PC-9 (cell line): ENCODE measurements at places on chromosomes 7 and 10.

DNA sequence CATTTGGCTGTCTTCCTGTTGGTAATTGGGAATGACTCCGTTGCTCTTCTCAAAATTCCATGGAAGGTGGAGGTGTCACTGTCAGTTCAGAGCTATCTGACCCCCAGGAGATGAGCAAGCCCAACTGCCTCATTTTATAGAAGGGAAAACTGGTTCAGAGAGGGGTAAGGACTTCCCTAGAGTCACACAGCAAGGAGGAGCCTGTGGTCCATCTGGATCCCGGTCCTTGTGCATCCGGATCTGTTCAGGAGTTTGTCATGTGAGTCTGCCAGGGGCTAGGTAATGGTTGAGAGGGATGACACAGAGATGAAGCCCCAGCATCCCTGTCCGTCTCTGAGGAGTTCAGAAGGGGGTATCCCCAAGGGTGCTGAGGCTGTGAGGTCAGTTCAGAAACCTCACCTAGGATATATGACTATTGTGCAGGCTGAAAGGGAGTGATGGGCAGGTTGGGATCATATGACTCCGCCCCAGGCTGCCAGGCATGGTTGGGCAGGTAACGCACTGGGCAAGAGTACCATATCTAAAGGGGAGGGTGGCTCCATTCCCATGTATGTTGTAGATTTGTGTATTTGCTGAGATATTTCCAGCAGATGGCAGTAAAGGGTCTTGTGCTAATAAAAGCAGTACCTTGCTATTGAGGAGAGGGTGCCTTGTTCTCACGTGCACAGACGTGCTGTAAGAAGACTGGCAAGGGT lies 16.0 kb upstream of the SLC29A3 start:
- no peak for DNase-seq

DNA sequence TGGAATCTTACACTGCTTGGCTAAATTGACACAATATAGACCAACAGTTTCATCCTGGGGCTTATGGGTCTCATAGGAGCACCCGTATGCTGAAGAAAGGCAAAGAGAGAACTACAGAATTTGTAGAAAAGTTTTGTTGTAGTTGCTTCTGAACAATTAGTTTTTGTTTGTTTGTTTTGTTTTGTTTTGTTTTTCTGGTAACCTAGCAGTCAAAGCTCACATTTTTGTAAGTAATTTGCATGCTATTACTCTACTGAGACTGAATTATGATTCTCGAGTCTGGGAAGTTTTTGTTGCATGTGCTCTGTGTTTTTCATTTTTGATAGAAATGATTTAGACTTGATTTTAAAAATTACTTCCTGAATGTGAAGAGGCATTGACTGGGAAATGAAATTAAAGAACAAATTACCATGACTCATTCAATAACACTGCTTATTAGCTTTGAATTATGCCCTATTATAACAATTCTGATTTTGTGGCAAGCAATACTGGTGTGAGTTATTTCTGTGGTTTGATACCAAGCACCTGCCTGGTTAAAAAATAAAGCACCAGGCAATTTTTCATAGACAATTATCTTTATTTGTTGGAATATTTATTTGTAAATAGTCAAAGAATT lies 438 bp downstream of the LSMEM1 start:
- no peak for DNase-seq

GRCh38 chr10:1255118-1255517 lies 198.9 kb downstream of the WDR37 start:
- no peak for DNase-seq

DNA sequence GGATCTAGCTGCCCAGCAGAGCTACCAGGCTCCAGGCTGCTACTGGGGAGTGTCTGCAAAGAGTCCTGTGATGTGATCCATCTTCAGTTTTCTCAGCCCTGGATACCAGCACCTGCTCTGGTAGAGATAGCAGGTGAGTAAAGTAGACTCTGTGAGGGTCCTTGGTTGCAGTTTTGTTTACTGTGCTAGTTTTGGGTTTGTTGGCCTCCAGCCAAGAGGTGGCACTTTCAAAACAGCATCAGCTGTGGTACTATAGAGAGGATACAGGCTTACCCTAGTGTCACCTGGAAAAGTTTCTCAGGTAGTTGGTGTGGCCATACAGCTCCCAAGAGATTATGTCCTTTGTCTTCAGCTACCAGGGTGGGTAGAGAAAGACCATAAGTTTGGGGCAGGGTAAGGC lies 56.3 kb downstream of the MTERF1 start:
- DNase-seq = no peak

DNA sequence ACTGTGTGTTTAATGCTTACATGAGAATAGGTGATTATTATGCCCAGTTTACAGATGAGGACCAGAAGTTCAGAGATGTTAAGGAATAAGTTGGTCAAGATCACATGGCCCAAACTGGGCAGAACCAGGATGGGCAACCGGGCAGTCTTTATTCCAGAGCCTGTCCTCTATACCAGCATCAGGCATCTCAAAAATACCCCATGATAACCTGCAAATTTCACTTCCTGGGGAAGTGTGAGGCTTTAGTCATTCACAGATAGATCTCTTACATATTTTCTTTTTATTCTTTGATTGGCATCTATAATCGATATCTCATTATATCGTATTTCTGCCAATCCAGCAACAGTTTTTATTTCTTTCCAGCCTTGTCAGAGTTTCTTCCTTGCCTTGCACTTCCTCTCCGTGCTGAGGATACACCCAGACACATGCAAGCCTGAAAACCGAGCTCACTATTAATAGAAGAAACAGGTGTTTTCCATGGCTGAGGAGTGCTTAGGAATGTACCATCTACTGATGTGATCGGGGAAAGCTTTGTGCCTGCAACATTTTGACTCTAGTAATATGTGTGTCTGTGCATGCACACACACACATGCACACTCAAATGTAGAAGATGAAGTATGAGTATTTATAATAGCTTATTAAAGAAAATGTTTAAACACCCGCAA lies 82.4 kb downstream of the CREM start:
- DNase-seq = no peak

- no peak for DNase-seq
Observed at GRCh38 chr7:66617295-66617694, 11.4 kb upstream of the KCTD7 start.

GRCh38 chr10:1829712-1830111 lies 92.4 kb upstream of the ADARB2 start:
- DNase-seq = no peak

- DNase-seq = no peak
Observed at GRCh38 chr7:116601426-116601825, 70.6 kb upstream of the MET start.

GRCh38 chr7:89563597-89563996 lies 590.7 kb upstream of the STEAP1 start:
- no peak for DNase-seq

DNA sequence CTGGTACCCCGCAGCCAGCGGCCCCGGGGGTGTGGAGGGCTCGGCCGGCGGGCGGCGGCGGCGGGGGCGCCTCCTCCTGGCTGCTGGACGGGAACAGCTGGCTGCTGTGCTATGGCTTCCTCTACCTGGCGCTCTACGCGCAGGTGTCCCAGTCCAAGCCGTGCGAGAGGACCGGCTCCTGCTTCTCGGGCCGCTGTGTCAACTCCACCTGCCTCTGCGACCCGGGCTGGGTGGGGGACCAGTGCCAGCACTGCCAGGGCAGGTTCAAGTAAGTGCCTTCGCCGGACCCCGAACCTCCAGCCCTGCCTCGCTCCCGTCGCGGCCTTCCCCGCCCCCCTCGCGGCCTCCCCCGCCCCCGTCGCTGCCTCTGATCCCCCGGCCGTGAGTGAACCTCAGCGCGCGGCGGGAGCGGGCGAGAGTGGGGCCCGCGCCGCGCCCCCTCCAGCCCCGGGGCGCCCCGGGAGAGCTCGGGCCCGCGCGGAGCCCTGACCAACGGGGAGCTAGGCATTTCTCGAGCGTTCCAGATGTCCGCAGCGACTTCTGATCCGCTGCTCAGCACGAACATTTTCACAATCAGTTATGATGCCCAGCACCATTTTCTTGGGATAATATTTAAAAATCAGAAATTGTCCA lies 727 bp downstream of the ATRNL1 start:
- peak; percentile 7 for DNase-seq

GRCh38 chr7:129757991-129758390 lies 146.5 kb downstream of the NRF1 start:
- no peak for DNase-seq

DNA sequence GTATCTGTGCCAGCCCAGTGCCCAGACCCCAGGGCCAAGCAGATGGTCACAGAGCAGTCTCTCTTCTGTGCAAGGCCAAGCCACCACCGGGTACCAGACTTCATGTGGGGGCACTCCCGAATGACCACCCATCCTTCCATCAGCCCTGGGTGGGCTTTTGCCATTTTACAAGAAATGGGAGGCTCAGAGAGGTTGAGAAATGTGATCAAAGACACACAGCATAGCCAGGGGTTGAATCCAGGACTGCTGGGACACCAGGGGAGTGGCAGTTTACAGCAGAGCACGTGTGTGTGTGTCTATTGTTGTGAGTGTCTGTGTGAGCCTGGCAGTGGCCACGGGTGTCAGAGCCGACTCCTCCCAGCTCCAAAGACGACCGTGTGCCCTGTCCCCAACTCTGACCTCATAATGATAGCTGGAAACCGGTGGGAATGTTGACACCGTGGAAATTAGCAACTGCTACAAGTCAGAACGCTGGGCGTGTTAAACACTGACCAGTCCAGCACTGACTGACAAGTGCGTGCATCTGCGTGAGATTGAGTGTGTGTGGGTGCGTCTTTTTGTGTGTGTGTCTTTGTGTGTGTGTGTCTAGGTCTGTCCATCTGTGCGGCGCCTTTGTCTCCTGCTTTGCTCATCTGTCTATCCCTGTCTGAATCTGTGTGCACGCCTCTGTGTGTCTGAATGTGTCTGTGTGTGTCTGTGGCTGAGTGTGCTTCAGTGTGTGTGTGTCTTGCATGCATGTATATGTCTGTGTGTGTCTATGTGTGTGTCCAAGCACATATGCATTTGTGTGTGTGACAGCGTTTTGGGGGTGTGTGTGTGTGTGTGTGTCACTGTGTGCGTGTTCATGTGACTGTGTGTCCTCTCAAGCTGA lies 17.2 kb upstream of the SLC29A4 start:
- DNase-seq = no peak

GRCh38 chr7:18165166-18165565 lies 137.5 kb upstream of the PRPS1L1 start:
- no peak for DNase-seq

DNA sequence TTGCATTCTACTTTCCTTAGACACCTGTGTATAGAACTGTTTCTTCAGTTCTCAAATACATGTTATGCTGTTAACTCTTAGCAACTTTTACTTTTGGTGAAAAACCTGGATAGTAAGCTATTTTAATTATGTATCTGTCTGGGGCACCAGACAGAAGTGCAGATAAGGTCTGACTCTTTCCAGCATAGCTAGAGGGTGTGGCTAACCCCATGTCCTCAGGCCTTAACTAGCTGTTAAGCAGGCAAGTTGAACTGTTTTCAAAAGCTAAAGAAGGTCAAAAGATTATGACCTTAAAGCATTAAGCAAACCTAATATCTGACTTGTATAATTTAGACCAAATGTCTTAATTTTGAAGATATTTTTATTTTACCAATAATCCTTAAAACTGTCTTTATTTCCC lies 45.1 kb upstream of the INHBA start:
- DNase-seq = no peak

- no peak for DNase-seq
Observed at GRCh38 chr7:36809086-36809485, 84.8 kb upstream of the AOAH start.

- no peak for DNase-seq
Observed at GRCh38 chr10:77268721-77269120, 368.9 kb downstream of the KCNMA1 start.

DNA sequence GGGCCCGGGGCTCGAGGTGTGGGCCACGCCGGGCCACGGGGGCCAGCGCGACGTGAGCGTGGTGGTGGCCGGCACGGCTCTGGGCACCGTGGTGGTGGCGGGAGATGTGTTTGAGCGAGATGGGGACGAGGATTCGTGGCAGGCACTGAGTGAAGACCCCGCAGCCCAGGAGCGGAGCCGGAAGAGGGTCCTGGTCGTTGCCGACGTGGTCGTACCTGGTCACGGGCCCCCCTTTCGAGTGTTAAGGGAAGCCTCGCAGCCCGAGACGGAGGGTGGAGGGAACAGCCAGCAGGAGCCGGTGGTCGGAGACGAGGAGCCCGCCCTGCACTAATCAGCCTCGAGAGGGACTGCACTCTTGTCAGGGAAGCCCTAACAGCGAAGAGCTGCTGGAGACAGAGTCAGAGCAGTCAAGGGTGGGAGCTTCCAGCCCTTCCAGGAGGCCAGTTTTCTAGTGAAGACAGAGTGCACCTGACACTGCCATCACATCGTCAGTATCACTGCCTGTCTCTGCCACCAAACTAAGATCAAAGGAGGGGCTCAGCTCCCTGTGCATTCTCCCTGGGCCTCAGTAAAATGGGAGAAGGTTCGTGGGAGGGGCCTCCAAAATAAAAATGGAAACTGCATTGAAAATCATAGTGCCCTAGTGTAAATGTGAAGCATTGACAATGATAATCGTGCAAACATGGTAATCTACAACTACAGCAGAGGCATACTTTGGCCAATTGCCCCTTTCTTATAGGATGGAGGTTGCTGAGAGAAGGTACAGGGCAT lies 1.3 kb downstream of the MBLAC1 start:
- no peak for DNase-seq

GRCh38 chr10:46028584-46029460 lies 1.6 kb downstream of the NCOA4 start:
- DNase-seq = peak; percentile 25

- no peak for DNase-seq
Observed at GRCh38 chr10:111954386-111954785, 229.2 kb downstream of the GPAM start.

DNA sequence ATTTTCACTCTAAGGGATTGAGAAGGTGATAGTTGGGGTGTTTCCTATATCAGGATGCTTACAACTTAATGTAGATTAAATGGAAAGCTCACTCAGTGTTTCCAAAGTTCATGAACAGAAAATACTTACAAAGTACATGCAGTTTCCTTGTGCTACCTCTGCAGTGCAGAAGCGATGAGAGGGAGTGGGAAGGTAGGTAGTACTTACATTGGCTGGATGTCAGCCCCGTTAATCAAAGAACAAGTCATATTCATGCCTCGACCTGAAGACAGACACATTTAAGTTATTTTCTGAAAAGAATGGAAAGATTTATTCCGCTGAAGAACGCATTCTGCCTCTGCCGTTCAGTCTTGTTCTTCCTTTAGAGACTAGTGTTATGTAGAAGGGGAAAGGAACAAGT lies 93.1 kb downstream of the ZMYND11 start:
- no peak for DNase-seq
